ENCODE measurements at places on chromosomes 6 and 20.
A peak's percentile ranks its signal among the peaks of the same experiment; 100 is the strongest.

DNA sequence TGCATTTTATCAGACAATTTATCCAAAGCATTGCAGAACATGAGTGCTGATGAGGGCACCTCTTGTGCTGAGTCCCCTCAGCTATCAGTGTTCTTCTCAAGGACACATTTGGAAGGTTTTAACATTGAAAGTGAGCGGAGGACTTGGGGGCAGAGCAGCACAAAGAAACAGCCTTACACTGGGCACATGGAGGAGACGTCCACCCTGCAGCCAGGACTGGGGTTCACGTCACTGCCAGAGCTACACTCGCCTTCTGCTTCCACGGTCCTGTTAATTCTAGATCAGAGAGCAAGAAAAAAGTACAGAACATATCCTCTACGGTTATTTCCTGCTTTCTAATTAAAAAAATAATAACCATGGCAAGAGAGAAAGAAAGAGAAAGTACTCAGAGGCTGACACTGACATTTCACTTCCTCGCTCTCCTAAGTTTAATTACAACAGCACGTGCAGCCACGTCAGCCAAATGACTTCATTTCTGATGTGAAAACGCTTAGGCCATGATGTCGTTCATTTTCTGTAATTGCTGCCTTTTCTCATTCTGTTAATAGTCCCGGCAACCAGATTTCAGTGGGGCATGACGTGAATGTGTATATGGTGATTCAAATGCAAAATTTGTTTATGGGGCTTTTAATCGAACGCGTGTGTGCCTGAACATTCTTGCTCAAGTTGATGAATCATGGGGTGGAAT lies 5.1 kb downstream of the PRND start:
- DNase-seq: no peak

- no peak for DNase-seq
Measured at GRCh38 chr6:109351231-109352130, 30.8 kb downstream of the CD164 start.

DNA sequence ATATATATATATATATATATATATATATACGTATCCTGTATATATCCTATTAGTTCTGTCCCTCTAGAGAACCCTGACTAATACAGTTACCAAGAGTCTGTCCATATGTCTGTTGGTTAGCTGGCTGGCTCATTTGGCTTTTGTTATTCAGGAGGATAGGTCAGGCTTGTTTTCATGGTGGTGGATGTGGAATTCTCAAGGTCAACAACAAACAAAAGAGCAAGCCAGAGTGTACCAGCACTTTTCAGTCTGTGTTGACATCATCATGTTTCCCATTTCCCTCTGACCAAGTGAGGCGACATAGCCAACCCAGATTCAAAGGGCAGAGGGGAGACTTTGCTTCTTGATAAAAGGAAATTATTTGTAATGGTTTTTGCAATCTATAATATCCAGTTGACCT lies 88.5 kb upstream of the PTCHD4 start:
- DNase-seq: no peak

DNA sequence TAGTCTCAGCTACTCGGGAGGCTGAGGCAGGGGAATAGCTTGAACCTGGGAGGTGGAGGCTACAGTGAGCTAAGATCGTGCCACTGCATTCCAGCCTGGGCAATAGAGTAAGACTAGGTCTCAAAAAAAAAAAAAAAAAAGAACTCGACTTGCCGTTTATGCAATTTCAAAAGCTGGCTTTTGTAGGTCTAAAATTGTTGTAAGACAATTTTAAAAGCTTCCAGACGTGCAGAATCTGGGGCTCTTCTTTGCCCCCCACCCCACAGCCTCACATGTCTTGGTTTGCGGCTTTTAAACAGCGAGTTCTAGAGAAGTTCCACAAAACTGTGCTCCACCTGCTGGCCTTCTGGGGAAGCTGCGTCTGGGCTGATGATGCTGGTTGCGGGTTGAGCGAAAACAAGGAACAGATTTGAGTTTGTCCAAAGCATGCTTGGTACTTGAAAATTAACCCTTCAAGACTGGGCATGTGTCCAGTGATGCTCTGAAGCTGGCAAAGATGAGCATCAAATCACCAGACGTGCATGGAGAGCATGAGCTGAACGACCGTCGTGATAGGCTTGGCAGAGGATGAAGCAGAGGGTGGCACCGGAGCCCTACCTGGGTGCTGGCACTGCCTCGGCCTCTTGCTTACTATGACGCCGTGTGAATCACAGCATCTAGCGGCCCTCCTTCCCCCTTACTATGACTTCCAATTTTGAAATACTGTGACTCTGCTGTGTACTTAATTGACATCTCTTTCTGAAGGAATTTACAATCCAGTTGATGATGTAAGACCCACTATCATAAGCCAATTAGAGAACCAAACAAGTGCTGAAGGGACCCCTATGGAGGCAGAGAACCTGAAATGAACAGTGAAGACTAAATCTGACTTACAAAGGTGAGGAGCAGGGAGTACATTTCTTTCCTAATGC lies 171.4 kb downstream of the GMPR start:
- peak; percentile 44 for DNase-seq

GRCh38 chr20:11502061-11502460 lies 415.6 kb upstream of the BTBD3 start:
- no peak for DNase-seq

DNA sequence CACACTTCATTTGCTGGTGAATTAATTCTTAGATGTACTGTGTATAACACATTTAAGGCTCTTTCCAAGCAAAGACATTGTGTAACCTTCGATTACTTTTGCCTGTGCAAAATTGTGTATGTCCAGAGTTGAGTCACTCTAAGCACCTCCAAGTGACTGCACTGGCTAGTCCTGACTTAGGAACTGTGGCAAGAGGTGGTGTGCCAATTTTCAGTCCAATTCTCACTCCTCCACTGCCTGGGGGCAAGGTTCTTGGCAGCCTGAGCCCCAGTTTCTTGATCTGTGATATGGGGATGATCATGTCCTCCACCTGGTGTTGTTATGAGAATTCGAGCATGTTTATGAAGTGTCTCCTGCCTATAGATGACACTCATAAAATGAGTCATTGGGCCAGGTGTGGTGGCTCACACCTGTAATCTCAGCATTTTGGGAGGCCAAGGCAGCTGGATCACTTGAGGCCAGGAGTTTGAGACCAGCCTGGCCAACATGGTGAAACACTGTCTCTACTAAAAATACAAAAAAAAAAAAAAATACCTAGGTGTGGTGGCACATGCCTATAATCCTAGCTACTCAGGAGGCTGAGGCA lies 105.3 kb upstream of the CDYL start:
- no peak for DNase-seq

DNA sequence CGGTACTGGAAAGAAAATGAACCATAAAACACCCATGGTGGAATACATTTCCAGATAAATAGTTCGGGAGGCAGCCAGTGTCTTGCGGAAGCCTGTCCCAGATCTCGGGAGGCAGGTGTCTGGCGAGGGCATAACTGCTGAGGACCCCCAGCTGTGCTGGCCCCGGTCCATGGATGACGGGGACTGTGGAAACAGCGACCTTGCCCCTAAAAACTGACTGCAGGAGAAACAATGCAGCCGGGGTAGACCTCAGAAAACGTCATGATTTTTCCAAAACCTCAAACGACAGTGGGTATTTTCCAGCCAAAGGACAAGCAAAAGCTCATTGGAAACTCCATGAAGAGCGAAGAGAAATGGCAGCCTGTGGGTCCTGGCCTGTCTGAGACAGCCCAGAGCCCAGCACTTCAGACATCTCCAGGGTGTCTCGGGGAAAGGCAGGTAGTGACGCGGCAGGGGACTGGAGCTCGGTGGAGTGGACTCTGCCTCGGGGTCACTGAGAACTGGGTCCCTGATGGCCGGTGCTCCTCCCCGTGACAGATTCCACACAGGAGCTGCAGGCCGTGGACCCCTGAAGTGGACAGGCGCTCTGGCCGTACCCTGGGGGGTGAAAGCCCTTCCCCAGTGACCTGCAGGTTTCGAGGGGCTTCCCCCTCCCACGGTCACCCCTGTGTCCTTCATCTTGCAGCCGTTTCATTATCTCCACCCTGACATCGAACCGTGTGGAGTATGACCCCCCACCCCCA lies 188.6 kb downstream of the SYNDIG1 start:
- DNase-seq: no peak

DNA sequence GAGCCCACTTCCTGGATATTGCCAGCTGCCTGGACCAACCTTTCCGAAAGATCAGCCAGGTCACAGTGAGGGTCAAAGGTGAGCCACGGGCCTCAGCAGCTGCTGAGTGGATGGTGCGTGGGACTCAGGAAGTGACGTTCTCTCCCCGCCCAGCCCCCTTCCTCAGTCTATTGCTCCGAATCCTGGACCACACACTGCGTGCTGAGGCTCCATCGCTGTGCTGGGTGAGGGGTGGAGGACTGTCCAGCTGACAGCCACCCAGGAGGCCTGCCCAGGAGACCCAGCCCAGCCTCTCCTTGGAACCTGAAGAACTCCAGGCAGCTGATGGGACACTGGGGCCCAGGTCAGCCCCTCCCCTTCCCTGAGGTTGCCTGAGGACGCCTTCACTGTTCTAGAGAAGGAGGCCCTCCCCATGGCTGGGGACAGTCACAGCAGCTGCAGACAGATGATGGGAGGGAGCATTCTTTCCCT lies 94.4 kb upstream of the CD93 start:
- no peak for DNase-seq

- DNase-seq: no peak
Measured at GRCh38 chr6:105196076-105196475, 16.3 kb upstream of the POPDC3 start.

DNA sequence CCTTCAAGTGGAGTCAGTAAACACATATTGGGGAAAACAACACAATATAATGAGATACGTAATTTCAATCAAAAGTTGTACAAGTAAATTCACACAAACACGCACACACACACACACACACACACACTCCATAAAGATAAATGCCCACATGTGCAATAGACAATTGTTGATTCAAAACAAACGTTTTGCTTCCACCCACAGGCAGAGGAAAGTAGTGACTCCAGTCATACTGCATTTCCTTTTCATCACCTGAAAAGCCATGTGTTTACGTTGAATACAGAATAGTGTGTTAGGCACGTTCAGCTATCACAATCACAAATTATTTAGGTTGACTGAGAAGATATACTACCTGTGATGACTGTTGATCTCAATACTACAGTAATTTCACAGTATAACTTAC lies 443.8 kb upstream of the MANEA start:
- no peak for DNase-seq

DNA sequence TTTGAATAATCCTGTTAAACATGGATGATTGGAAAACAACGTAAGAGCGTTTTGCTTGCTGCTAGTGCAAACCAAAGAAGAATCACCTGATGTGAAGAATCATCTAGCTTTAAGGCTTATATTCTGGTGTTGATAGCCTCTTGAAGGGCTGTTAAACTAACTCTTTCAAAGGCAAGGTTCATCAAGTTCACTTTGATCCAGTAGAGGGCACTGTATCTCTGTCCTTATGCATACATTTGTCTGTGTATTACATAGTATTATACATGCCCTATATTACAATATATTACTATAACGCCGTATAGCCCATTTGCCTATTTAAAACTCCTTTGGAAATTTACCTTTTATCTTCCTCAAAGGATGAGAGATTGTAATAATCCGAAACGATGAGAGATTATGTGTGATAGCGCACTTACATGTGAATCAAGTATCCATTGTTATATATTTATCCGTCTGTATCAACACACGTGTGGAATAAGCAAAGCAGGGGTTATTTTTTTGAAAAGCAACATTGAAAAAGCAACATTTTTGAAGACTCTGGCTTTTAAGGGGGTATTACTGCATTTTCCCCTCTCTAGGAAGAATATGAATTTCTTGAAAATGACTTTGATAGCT lies 50.8 kb upstream of the NRN1 start:
- DNase-seq: peak; percentile 74

- no peak for DNase-seq
Measured at GRCh38 chr6:134166511-134167261, 114.3 kb upstream of the SLC2A12 start.

GRCh38 chr20:8126841-8127378 lies 5.2 kb upstream of the PLCB1 start:
- DNase-seq: no peak

GRCh38 chr20:24392612-24393011 lies 76.8 kb upstream of the SYNDIG1 start:
- DNase-seq: no peak

DNA sequence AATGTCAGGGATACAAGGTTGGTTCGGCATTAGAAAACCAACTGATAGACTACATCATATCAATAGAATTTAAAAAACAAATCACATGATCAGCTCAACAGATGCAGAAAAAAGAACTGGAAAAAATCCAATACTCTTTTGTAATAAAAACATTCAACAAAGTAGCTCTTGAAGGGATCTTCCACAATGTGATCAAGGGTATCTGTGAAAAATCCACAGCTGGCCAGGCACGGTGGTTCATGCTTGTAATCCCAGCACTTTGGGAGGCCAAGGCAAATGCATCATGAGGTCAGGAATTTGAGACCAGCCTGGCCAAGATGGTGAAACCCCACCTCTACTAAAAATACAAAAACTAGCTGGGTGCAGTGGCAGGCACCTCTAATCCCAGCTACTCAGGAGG lies 63.1 kb downstream of the ASCC3 start:
- no peak for DNase-seq

- peak; percentile 48 for DNase-seq
Measured at GRCh38 chr6:129598244-129599187, 111.5 kb downstream of the ARHGAP18 start.

- DNase-seq: no peak
Measured at GRCh38 chr6:17602888-17603287, 2.8 kb downstream of the FAM8A1 start.

DNA sequence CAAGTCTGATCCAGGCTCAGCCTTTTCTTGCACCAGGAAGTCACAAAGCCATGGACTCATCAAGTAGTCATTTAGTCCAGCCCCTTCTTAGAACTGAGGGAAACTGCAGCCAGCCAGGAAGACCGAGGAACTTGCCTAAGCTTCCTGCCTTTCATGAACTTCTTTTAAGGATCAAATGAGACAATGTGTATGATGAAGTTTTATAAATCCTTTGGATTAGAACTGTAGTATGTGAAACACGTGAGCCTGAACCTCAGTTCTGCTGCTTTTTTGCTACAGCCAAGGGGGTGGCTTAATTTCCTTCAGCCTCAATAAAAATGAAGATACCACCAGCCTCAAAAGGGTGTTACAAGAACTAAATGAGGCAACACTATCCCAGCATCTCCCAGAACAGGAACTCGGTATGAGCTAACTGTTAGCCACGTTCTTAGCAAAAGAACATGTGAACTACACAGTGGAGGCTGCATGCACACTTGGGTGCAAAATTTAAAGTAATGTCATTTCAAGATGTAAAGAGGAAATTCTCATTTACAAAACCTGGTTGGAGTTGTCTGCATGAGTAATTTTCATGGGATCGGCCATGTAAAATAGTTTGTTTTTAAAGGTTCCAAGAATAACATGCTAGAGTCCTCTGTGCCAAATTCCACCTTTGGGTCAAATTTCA lies 76.0 kb upstream of the TBC1D7 start:
- DNase-seq: no peak

GRCh38 chr6:148959008-148959407 lies 212.2 kb downstream of the UST start:
- no peak for DNase-seq

- DNase-seq: no peak
Measured at GRCh38 chr20:14924433-14924832, 587.0 kb upstream of the FLRT3 start.

GRCh38 chr6:67345946-67346345 lies 1289.1 kb upstream of the ADGRB3 start:
- no peak for DNase-seq

GRCh38 chr6:136037876-136038460 lies 186.5 kb downstream of the PDE7B start:
- DNase-seq: peak; percentile 27

Data from NCI-H1694 treated with DMSO at 0.1 percent for 48 hours (cell line).